ENCODE measurements at places on chromosomes 7 and 10.

- peak; percentile 70 for DNase-seq
Measured at GRCh38 chr10:125160856-125161706, 718 bp upstream of the CTBP2 start.

GRCh38 chr7:20558963-20559716, 56.3 kb upstream of the ABCB5 start:
- no peak for DNase-seq

DNA sequence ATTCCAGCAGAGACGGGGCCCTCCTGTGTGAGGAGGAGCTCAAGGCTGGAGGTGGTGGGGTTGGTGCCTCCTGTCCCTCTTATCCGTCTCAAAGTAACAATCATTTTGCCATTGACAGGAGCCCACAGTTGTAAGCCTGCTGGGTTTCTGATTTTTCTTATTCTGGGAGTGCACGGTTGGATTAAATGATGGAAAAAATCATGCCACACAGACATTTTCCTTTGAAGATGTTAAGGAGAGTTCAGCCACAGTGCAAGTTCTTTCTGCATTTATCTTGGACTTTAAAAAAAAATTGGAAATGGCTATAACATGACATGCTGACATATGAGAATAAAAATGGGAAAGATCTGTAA, 8.4 kb upstream of the LYZL1 start:
- no peak for DNase-seq

DNA sequence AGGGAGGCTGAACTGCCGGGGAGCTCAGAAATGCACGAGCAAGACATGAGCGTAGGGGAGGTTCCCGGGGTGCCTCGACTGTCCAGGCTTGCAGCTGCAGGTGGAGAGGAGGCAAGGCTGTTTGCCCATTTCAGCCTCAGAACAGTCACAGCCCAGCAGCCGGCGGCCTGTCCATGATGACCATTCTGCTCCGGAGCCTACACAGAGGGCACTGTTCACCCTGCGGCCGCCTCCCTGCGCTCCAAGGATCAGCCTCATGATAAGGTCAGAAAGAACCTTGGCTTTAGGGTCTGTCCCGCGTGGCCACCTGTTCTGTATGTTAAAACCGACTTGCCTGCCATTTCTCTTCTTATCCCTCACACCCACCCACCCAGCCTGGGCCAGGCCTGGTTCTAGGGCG, 21.9 kb upstream of the CFAP46 start:
- DNase-seq, result no peak

DNA sequence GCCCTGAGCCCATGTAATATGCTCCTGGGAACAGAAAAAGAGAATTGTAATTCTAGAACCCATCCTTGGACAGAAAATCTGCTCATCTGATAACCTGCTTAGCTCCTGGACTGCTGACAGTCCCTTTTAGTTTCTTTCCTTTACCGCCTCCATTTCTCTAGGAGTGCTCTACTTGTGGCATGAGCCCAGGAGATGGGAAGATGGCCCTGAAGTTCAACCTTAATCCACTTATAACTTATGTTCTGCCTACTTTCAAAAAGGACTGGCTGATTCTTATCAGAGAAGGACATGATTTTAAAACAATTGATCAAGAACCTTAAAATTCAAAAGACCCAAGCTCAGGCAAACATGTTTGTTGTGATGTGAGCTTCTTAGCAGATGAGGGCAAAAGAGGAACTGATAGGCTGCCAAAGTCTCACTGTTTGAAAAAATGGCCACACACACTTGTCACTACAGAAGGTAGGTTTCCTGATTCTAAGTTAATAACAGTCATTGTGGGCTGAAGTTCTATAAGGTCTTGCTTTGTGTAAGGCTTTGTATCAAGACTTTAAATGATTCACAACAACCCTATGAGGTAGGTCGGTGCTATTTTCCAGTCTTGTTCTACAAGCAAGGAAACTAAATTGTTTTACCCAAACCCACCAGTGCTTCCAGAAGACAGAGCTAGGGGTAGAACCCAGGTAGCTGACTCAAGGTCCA, 94.3 kb upstream of the AFAP1L2 start:
- no peak for DNase-seq

- no peak for DNase-seq
Measured at GRCh38 chr7:25482631-25483030, 254.3 kb upstream of the NPVF start.

GRCh38 chr7:84495128-84495527, 300.5 kb upstream of the SEMA3A start:
- no peak for DNase-seq

DNA sequence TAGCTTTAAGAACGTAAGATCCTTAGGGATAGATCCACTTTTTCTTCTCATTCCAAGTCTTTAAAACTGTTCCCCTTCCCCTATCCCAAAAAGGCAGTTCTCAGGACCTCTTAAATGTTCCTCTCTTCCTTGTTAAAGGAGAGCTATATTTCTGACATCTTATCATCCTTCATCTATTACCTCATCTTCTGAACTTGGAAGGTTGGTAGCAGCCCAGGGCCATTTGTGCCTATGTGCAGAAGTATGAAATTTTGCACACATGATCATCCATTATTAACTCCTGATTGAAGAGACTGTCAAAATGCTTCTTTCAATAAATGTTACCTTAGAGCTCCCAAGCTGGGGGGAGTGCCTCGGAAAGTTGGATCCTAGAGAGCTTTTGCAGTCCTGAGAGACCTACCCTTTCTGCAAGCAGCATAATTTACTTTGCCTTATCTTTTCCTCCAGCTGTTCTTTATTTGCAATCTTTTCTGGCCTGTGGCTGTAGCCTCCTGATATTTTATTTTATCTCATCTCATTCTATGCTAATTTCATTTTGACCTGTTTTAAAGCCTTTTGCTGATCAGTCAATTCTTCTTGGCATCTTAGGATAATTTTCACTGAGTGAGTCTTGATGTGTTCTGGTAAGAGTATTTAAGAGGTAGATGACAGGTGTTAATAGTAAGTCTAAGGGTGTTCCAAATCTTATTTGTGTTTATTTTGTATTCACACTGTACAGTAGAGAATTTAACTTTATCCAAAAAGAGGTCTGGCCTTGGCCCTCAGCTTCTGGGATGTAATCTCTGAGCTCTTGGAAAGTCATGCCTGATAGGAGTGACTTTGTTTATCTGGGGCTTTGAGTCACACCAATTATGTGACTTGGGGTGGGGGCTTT, 135.0 kb upstream of the PDLIM1 start:
- no peak for DNase-seq

- DNase-seq, result no peak
Measured at GRCh38 chr10:20634839-20635238, 262.3 kb downstream of the NEBL start.

DNA sequence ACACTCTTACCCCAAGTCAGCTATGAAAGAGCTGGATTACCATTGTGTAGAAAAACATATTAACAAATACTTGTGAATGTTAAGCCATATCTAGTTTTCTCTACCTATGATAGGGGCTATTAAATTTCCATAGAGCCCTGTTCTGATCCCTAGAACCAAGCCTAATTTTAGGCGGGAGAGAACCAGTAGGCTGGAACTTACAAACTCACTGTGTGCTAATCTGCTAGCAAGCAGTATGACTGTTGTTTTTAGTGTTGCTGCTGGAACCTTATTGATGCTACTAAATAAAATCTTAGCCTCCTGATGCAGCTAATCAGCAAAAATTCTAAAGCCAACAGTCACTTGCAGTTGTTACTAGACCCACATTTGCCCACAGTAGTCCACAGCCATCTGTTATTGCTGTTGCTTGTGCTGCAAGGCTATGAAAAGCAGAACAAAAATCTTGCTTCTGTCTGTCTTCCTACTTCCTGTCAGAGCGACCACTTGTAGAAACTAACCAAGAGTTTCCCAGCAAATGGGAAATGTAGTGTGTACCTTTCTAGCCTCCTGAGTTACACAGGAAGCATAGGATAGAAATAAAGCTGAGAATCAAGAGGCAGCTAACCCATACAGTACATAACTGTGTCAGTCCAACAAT, 368.4 kb downstream of the ARL4A start:
- no peak for DNase-seq

DNA sequence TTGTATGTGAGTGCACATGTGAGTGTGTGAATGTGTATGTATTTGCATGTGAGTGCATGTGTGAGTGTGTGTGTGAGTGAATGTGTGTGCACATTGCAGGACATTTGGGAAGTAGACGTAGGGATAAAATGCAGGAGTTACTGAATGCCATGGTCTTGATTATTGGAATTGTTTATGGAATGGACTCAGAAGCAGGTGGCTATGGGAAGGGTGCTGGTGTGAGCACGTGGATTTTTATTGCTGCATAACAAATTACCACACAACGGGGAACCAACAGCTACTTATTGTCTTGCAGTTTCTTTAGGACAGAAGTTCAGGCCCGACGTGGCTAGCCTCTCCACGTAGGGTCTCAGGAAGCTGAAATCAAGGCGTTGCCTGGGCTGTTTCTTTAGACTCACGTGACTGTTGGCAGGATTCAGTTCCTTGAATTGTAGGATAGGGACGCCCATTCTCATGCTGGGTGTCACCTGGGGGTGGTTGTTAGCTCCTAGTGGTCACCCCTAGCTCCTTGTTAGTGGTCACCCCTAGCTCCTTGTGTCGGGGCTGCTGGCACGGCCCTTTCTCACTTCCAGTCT, 48.3 kb upstream of the ZNF32 start:
- no peak for DNase-seq
